ENCODE measurements at places on chromosomes 11 and 22. TPM values are rescaled to one million over a fixed set of nuclear protein-coding genes. Genes with fewer than 3 reads are reported as not detected.

DNA sequence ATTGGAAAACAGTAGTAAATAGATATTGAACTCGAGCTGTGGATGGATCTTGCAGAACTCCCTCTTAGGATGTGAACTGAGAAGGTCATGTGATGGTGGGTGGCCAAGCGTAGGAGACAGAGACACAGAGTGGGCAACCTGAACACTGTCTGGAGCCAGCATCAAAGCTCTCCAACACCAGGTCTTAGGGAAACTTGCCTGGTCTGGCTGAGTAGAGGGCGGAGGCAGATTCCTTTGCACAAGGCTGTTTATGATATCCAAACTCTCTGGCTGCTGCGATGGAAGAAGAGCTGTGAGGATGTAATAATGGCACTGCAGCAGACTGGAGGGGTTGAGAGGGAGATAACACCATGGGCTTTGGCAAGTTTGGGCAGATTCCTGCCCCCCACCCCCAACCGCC, 10.1 kb downstream of the NAV2 start:
- DNase-seq, result no peak

GRCh38 chr11:28176351-28176750, 68.2 kb downstream of the METTL15 start:
- no peak for DNase-seq

DNA sequence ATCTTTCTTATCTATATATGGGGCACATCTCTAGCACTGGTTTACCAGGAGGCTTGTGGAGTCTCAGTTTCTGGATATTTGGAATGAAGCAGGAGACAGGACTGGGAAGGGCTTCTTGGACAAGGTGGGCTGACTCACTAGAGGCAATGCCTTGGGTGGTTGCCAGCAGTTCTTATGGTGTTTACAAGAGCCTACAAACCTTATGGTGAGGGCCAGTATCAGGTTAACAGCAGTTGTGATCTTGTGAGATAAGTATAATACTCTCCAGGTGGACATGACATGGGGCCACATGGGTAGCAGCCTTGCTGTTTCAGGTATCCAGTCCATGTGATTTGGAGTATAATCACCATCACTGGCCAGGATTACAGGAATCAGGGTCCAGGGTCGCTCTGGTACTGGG, 10.2 kb downstream of the FUT4 start:
- DNase-seq, result no peak

DNA sequence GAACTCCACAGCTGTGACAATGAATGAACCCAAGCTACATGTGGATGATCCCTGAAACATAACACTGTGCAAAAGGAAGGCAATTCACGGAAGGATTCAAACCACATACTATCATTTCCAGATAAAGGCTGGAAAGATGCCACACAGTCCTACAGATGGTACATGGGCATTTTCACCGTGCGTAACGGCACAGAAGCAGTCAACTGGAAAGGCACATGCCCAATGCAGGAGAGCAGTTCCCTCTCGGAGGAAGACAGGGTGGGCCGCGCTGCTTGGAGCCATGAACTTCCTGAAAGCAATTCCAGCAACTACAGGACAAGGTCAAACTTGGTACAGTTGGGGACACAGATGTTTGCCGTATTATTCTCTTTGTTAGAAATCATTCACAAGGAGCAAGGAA, 103.7 kb downstream of the SHANK2 start:
- no peak for DNase-seq

DNA sequence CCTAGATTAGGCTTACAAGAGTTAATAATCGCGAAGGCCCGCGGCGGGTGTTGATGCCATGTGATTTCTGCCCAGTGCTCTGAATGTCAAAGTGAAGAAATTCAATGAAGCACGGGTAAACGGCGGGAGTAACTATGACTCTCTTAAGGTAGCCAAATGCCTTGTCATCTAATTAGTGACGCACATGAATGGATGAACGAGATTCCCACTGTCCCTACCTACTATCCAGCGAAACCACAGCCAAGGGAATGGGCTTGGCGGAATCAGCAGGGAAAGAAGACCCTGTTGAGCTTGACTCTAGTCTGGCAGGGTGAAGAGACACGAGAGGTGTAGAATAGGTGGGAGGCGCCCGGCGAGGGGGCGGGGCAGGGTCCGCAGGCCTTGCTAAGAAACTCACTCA, 65.5 kb downstream of the AAMDC start:
- DNase-seq, result no peak

DNA sequence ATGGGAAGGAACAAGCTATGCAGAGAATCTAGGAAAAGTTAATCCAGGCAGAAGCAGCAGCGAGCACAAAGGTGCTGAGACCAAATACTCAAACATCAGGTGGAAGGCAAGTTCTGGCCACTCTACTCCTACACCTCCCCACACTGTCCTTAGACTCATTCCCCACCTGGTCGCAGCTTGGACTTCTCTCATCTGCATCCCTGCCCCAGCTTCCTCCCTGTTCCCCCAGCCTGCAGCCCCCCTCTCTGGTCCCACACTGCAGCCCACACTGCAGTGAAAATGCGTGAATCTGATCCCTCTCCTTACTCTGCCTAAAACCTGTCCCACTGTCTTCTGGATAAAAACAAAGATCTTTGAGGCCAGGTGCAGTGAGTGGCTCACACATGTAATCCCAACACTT, 9.1 kb downstream of the TPBGL start:
- no peak for DNase-seq

DNA sequence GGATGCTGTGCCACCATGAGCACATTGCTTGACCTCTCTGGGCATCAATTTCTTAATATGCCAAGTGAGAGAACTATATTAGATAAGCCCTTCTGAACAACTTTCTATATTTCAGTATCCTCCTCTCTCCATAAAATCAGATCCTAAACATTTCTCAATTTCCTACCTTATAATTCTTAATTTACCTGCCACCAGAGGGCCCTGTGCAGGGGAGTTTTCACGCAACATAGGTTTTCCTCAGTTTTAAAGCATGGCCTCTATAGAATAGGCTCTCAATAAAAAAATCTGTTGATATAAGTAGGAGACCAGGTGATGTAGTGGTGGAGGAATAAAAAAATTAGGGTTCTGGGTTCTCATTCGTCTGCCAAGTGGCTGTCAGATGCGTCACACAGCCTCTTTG, 83.7 kb upstream of the DBX1 start:
- DNase-seq, result no peak

DNA sequence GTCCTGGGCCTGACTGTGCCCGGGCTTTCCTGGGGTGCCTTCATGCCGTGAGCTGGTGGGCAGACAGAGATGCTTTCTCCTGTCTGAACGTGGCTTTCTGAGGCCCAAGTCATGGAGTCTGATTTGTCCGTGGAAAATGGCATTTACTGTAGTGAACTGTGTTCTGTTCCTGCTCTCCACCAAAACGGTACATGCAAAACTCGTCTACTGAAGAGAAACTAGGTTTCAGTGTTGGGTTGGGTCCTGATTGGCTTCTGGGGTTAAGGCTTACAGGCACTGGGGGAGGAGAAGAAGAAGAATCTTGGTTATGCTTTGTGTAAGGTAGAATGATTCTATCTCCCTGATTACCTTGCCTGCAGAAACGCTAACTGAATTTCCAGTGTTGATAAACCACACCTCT, 541.7 kb downstream of the NTM start:
- no peak for DNase-seq

- DNase-seq, result no peak
These were observed 1.5 kb downstream of the OAF start for GRCh38 chr11:120212259-120212878.

The OR4C15 gene
- polyA plus RNA-seq, result not detected

The CD3G gene
- polyA plus RNA-seq, result 0.42 TPM

The KLHL35 gene
- 1.1 TPM for polyA plus RNA-seq

The HTR3A gene
- not detected for polyA plus RNA-seq

The STK33 gene
- polyA plus RNA-seq, result 29.2 TPM

The LDHAL6A gene
- 0.60 TPM for polyA plus RNA-seq
